ENCODE measurements at places on chromosomes 12 and 14. TPM values are rescaled to one million over a fixed set of nuclear protein-coding genes. Genes with fewer than 3 reads are reported as not detected.
A peak's percentile ranks its signal among the peaks of the same experiment; 100 is the strongest.

DNA sequence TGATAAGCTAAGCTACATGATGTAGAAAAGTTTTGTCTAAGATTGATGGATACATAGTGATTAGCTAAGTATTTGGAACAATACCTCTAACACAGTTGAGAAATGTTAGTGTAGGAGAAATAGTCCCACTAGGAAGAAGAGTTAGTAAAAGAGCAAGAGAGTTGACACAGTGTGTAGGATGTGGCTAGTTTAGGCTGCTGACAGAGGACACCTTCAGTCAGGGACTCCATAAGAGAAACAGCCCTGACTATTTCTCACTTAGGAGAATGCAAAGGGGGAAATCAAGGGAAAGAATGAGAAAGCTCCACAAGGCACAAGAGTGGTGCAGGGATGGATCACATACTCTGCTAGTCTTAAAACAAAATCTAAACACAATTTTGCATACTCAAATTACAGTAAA is 613.7 kb downstream of the SLC16A7 start:
- no peak for DNase-seq

GRCh38 chr12:114895827-114896226 is 211.9 kb upstream of the TBX3 start:
- DNase-seq, result no peak

GRCh38 chr14:61569812-61570548 is 125.3 kb upstream of the HIF1A start:
- no peak for DNase-seq

The CPNE6 gene
- total RNA-seq, result not detected

DNA sequence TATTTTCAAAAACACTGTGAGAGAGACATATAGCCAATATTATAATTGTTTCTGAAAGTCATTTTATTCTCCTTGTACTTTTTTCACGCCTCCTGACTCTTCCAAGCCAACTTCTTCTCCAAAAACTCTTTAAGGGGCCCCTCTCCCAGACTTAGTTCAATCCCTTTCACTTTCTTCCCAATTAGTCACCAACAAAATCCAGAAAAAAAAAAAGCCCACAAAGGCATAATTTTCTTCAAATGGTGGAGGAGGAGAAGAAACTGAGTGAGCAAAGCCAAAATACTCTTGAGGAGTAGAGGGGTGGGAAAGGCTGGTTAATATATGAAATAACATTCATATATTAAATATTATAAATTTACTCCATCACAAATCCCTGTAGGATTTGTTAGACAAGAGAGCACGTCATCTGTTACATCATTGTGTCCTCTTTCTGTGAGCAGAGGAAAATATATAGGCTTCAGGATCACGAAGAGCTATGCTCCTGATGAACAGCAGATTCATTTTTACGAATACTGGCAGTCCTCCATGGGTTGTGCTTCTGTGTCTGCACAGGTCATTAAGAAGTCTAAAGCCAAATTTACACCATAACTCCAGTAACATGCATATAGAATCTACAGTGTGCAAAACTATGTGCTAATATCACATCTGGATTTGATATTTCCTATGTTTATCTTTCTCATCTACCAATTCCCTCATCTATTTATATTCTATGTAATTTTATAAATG is 25.9 kb upstream of the NID2 start:
- no peak for DNase-seq

The OR4N5 gene
- not detected for total RNA-seq

The TAMALIN gene
- total RNA-seq, result 7.4 TPM

DNA sequence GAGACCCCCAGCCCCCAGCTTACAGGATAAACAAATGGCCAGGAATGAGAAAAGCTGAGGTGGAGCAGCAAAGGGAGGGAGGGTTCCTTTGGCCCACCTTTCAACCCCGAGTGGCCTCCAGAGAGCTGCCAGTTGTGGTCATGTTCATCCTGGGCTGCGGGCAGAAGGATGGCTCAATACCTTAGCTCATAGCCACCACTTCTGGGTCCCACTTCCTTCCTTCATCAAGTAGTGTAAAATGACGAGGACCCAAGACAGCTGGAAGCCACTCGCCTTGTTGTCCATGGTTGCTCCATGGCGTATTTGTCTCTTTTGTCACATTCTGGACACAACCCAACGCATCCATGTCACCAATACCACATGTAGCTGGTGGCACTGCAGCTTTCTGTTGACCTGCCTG is 24.2 kb downstream of the CRACR2A start:
- no peak for DNase-seq

The SLC25A21 gene
- total RNA-seq, result 6.4 TPM

- no peak for DNase-seq
Measured at GRCh38 chr14:100325231-100325632, 2.1 kb downstream of the SLC25A47 start.

The OR4K1 gene
- total RNA-seq, result not detected

The DERA gene
- total RNA-seq, result 91.2 TPM

The PYGL gene
- 63.0 TPM for total RNA-seq

DNA sequence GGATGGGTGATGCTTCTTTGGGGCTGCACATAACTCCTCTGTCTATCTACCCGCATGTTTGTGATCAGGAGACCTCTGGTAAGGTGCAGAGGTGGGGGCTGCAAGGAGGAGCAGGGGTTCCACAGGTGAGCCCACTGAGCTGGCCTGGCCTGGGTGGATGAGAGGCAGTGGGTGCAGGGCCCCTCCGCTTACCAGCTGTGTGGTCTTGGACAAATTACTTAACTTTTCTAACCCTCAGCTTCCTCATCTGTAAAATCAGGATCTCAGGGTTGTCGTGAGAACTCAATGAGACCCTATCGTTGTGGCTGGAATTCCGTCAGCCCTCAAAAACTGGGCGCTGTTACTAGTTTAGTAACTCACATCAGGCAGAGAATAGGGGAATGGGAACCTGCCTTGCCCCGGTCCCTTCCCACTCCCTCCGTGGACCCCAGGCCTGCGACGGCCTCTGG is 7.5 kb downstream of the PTPN6 start:
- no peak for DNase-seq

- DNase-seq, result no peak
Measured at GRCh38 chr12:5716976-5717375, 228.1 kb downstream of the ANO2 start.

GRCh38 chr14:75453817-75454434 is 26.1 kb downstream of the JDP2 start:
- DNase-seq, result peak; percentile 33

- no peak for DNase-seq
Measured at GRCh38 chr12:108788076-108788782, 56.9 kb upstream of the CORO1C start.

GRCh38 chr14:60332046-60332399 is 83.0 kb downstream of the PPM1A start:
- DNase-seq, result no peak

GRCh38 chr14:98932431-98933325 is 339.3 kb downstream of the BCL11B start:
- DNase-seq, result peak; percentile 36

The SLC39A9 gene
- total RNA-seq, result 54.5 TPM

DNA sequence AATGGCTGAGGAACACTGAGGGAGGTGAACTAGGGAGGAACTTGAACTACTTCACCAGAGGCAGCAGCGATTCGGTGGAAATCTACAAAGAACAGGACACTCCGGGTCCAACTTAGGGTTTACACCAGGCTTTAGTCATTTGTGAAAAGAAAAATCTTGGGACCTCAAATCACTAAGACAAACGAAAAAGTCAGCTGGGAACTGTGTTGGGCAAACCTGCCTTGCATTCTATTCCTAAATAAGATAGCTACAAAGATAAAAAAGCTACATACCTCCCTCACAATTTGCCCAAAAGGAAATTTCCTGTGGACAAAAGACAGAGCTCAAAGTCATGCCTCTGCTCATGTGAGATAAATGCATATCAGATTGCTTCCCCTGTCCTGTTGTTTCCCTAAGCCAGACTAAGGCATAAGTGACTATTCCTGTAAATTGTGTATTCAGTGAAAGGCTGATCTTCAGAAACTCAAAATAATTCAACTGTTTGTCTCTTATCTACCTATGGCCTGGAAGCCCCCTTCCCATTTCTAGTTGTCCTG is 106.6 kb downstream of the APAF1 start:
- no peak for DNase-seq

- peak; percentile 60 for DNase-seq
Measured at GRCh38 chr14:71933001-71933587, 865 bp downstream of the RGS6 start.

DNA sequence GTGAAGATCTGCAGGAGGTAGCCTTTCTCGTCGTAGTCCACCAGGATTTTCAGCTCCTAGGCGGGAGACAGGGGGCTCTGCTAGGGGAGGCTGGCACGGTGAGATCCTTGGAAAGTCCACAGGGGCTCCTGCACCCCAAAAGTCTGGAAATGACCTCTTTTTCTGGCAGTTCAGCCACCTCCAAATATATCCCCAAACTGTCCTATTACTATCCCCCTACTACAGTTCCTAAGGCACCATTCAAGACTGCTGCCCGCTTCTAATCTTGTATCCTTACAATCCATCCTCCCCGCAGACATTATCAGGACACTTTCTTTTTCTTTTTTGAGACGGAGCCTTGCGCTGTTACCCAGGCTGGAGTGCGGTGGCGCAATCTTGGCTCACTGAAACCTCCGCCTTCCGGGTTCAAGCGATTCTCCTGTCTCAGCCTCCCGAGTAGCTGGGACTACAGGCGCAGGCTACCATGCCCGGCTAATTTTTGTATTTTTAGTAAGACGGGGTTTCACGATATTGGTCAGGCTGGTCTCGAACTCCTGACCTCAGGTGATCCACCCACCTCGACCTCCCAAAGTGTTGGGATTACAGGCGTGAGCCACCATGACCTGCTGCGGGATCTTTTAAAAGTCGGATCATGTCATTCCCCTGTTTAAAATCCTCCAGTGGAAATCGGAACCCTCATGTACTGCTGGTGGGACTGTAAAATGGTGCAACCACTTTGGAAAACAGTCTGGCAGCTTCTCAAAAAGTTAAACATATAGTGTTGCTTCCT is 18.5 kb downstream of the HPD start:
- DNase-seq, result no peak

Data from neural progenitor cell (in vitro differentiated cells).